NCI-H748 treated with DMSO at 0.1 percent for 48 hours (cell line): ENCODE measurements at places on chromosomes 13 and 19.

DNA sequence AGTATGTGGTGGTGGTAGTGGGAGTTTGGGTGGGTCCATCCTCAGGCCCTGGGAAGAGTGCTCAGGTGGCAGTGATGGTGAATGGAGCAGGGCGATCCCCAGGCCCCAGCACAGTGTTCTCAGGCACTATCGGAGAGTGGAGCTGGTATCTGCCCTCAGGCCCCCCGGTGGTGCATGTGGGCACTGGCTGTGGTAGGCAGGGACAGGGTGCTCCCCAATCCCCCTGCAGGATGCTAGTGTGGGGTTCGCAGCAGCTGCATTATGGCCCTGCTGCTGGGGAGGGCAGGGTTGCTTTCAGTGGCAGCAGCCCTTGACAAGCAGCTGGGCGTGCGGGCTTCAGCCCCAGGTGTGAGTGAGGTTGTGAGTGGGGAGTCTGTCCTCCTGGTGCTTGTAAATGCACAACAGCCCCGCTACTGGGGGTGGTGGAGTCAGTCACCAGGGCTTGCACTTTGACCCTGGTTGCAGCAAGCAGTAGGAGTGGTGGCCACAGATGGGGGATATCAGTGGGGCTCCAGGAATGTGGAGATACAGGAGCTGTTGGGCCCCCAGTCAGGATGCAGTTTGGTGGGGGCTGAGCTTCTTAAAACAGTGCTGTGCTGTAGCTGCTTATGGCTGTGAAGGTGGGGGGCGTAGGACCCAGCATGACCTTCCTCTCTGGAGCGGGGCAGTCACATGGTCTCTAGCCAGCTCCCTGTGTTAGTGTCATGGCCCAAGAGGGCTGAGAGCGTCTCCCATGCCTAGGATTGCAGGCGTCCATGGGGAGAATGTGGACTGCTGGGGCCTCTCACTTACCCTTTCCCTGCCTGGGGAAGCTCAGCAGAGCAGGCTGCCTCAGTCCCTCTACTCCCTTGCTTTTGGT, 38.7 kb upstream of the ARHGEF7 start:
- DNase-seq, result no peak

DNA sequence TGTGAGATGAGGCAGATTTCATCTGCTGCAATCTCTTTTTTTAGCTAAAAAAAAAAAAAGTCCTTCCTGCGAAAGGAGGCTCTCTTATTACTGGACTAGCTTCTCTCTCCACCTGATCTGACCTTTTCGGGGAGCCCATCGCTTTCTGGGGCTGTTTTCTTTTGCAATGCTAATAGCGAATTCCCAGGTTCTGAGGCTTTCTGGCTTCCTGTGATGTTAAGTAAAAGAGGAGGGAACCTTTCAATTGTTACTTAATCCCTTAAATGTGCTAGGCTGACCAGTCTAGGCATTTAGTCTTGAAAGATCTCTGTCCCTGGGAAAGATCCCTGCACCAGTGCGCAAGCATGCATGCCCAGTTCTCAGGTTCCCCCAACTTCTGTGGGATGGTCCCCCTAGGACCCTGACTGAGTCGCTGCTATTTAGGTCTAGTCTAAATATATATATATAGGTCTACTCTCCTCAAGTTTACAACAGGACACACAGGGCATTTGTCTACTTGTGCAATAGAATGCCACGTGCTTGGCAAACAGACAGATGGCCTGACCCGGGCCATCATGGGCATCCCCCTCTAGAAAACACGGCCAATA, 224.7 kb downstream of the ZNF536 start:
- no peak for DNase-seq

GRCh38 chr13:74921326-74921725, 560.6 kb downstream of the TBC1D4 start:
- DNase-seq, result no peak

- peak; percentile 72 for DNase-seq
Measured at GRCh38 chr19:3434630-3435553, 45.4 kb downstream of the SMIM24 start.

GRCh38 chr19:31109636-31110035, 239.6 kb downstream of the TSHZ3 start:
- DNase-seq, result no peak

GRCh38 chr13:113292021-113292862, 4.8 kb upstream of the LAMP1 start:
- DNase-seq, result no peak

DNA sequence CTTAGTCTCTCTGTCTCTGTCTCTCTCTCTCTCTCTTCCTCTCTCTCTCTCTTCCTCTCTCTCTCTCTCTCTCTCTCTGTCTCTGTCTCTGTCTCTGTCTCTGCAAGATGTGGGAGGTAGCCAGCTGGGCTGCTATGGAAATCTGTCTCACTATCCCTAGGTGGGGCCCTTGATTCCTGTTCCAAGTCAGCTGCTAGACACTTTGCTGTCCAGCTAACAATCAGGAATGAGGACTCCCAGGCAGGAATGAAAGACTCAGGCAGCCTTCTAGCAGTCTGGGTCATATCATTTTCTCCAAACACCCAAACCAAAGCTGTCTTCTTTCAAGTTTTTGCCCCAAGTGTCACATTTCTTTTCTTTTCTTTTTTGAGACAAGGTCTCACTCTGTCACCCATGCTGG, 23.2 kb downstream of the CATSPERD start:
- DNase-seq, result no peak

DNA sequence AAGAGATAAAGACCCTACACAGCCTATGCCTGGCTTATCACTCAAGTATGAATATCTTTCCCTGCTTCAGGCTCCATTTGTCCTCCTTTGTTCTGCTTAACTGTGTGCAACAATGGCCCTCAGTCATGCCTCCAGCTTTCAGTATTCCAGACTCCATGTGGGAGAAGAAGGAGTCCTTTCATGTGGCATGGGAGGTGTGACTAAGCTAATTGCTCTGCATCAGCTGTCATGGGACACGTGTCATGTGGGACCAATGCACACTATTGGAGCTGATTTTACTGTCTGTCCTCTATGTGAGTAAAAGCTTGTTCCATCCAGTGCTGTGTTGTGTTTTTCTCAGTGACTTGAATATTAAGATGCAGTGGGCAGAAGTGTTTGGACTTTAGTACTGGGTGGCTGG, 1198.3 kb downstream of the OLFM4 start:
- no peak for DNase-seq

DNA sequence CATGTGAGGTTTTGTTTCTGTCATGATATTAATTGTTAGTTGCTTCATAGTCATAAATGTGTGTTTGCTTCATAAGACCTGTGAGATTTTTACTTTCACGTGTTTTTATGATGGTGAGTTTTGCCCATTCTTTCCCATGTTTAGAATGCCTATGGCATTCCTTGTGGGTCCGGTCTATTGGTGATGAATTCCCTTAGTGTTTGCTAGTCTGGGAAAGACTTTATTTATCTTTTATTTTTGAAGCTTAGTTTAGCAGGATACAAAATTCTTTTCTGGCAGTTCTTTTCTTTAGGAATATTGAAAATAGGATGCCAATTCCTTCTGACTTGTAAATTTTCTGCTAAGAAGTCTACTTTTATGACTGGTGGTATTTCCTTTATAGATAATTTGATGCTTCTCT, 332.7 kb downstream of the OXGR1 start:
- DNase-seq, result no peak

DNA sequence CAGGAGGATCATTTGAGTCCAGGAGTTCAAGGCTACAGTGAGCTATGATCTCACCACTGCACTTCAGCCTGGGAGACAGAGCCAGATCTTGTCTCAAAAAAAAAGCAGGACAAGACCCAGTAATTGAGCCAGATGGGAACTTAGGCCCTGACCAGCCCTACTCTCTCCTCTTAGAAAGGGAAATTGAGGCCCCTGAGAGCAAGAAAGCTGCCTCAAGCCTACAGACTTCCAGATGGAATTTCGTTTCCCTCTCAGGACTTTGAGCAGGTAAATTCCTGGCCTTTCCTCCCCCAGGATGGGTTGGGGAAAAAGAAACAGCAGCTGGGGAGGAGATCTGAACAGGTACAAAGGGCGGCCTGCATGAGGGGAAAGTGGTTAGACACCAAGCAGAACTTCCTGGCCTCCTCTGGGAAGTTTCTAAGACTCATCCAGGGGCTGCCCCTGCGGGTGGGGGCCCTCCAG, 3.6 kb upstream of the BCL3 start:
- no peak for DNase-seq

- DNase-seq, result no peak
Measured at GRCh38 chr13:41511827-41512226, 54.5 kb downstream of the RGCC start.

DNA sequence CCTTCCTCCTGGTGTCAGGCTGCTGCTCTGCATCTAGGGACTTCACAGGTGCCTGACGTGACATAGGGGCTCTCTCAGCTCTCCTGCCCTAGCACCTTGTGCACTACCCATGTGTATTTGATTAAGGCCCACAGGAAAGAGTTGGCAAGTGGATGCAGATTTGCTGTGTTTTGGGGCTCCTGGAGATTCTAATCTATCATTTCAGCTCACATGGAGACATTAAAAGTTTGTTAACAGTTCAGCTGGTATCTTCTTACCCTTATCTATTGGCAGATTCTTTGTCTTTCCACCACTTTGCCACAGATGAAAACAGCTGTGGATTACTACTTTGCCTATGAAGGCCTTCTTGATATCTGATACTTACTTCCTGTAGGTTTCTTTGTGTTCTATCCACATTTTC, 41.9 kb downstream of the WASF3 start:
- DNase-seq, result no peak

GRCh38 chr19:39070888-39071287, 13.3 kb upstream of the ACP7 start:
- DNase-seq, result no peak

DNA sequence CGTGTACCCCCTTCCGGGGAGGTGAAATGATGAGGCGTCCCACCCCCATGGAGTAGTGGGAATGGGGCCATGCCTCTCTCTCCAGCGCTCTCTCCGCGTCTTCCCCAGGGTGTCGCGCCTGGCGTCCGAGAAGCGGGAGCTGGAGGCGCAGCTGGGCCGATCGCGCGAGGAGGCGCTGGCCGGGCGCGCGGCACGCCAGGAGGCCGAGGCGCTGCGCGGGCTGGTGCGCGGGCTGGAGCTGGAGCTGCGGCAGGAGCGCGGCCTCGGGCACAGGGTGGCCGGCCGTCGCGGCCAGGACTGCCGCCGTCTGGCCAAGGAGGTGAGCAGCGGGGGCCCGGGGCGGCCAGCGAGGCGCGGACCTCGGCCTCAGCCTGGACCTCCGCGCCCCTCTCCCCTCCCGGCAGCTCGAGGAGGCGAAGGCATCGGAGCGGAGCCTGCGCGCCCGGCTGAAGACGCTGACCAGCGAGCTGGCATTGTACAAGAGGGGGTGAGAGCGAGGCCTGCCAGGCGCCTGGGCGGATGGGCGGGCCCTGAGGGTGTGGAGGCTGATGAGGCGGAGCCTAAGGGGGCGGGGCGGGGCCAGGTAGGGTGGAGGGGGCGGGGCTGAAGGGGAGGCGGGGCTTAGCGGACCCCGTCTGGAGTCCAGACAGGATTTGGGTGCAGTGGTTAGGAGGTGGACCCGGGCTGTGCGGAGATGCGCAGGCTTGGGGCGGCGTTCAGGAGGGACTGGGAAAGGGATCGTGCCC, 7.7 kb downstream of the PGLYRP1 start:
- DNase-seq, result peak; percentile 92

GRCh38 chr19:7971553-7972520, 28.4 kb upstream of the TIMM44 start:
- DNase-seq, result no peak

GRCh38 chr19:29771708-29772414, 39.9 kb upstream of the CCNE1 start:
- no peak for DNase-seq

GRCh38 chr13:23496255-23496654, 62.8 kb upstream of the SACS start:
- no peak for DNase-seq

GRCh38 chr19:46497773-46498172, 2.1 kb upstream of the PNMA8B start:
- no peak for DNase-seq

- DNase-seq, result no peak
Measured at GRCh38 chr19:17765069-17765618, 13.9 kb downstream of the FCHO1 start.

GRCh38 chr13:83221813-83222241, 660.4 kb downstream of the SLITRK1 start:
- no peak for DNase-seq

DNA sequence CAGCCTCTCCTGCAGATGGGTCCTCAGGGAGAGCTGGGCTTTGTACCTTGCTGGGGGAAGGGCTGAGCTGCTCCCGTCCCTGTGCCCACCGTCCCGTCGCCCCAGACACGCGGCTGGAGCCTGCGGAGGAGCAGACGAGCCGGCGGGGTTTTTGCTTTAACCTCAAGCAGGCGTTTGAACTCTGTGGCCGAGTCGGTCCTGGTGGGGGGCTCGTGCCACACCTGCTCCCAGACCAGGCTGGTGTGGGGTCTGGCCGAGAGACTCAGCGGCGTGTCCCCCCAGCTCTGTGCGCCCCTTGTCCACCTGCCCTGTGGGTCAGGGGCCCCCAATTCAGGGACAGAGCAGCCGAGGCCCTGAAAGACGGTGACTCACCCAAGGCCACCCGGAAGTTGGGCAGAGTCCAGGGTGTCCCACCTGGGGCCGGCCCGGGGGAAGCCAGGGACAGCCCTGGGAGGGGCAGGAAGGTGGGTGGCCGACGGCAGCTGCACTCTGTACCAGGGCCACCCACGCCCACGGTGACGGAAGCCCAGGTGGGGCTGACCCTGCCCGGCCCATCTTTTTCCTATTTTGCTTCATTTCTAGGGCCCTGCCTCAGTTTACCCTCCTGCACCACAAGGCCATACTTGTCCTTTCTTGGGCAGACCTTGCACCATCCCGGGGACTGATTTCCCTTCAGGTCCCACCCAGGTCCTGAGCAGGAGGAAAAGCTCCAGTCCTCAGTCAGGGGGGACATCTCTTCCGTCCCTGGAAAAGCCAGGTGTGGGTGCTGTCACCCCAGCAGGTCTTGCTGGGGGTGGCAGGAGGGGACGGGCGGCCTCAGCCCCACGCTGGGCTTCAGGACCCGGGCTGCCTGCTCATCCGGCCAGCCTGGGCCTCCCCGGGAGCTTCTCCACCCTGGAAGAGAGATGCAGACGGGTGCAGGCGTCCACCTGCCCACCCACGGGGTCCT, 5.3 kb downstream of the EFNA2 start:
- no peak for DNase-seq

- no peak for DNase-seq
Measured at GRCh38 chr13:99057310-99057975, 79.6 kb upstream of the DOCK9 start.

DNA sequence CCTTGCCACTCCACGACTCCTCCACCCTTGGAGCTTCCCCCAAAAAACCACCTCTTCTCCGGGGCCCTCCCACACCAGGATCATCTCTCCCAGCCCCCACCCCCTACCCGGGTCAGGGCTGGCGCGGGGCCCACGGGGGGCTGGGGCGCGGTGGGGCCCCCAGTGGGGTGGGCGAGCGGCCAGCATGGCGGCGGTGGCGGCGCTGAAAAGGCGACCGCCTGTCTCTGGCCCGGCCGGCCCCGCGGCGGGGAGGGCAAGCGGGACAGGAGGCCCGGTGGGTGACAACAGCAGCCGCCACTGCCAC, 850 bp downstream of the DYRK1B start:
- DNase-seq, result no peak

DNA sequence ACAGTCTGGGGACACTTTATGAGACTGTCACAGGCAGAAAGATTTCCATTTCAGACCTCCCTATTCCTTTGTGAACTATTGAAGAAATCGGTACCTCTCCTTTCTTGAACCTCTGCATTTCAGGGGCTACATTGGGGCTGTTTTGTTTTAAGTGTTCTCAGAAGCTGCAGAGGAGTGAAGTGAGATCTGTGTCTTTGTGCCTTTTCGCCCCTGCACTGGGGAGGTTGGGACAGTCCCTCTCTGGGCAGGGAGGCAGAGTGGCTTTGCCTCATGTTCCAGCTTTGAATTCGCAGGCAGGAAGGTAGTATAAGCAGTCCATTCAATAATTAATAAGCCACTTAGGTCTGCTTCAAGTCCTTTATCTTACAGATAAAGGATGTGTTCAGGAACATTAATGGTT, 9.5 kb upstream of the AMER2 start:
- no peak for DNase-seq
